ENCODE measurements at places on chromosomes 11 and 22. TPM values are rescaled to one million over a fixed set of nuclear protein-coding genes. Genes with fewer than 3 reads are reported as not detected.

TRIM22 gene
- total RNA-seq: 131 TPM

KCTD14 gene
- 0.48 TPM for total RNA-seq

CFAP68 gene
- 4.6 TPM for total RNA-seq

DRD4 gene
- total RNA-seq: not detected

BMAL1 gene
- total RNA-seq: 6.9 TPM

CASP12 gene
- total RNA-seq: 5.3 TPM

BUD13 gene
- 21.4 TPM for total RNA-seq

KDELR3 gene
- total RNA-seq: 43.3 TPM

KIF18A gene
- 8.5 TPM for total RNA-seq

PRSS23 gene
- 454 TPM for total RNA-seq

POTEH gene
- total RNA-seq: not detected

BRD1 gene
- 26.9 TPM for total RNA-seq

OR4C3 gene
- not detected for total RNA-seq

CEP126 gene
- 4.2 TPM for total RNA-seq

PLAAT4 gene
- total RNA-seq: 0.96 TPM

GDPD4 gene
- not detected for total RNA-seq

GAL3ST1 gene
- total RNA-seq: not detected

OR51E2 gene
- not detected for total RNA-seq

NLRX1 gene
- total RNA-seq: 17.5 TPM

TENM4 gene
- under 0.01 TPM for total RNA-seq

DDI1 gene
- total RNA-seq: not detected

ZNF215 gene
- 4.1 TPM for total RNA-seq

OR8D1 gene
- not detected for total RNA-seq
